ENCODE measurements at places on chromosomes 7 and 10. TPM values are rescaled to one million over a fixed set of nuclear protein-coding genes. Genes with fewer than 3 reads are reported as not detected.

DNA sequence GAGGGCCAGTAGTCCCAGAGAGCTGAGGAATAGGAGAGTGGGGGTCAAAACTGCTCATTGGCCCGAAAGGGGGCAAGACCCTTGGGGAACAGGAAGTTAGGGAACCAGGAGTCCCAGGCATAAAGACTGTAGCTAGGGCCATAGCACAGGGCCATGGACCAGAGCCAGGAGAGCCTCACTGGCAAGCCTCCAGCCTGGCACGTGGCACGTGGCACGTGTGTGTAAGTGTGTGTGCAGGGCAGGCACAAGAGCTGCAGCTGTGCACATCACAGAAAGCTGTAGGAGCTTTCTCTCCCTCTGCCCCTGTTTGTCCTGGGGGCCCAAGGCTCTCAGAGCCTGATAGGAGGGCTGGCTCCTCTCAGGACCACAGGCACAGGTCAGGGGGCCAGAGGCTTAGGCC, 47.8 kb upstream of the SLF2 start:
- peak; percentile 48 for DNase-seq

GRCh38 chr10:88731296-88731695, 25.2 kb downstream of the LIPK start:
- peak; percentile 56 for DNase-seq

DNA sequence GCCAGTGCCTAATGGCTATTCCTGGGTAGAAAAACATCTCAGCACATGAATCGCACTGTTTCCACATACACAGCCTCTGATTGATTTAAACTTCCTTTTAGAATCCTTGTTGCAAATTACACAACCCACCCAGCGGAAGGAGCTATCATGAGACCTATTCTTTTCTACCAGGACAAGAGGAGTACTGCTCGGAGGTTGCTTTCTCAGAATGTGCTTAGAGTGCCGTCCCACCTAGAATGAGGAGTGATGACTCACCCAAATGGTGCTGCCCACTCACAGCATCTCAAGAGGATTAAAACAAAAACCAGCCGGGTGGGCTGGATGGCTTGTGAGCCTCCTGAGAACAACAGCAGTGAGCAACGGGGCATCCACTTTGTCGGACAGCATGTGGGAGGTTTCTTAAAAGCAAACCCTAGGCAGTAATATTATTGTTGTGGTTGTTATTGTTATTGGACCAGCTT, 128.9 kb downstream of the DGKI start:
- DNase-seq, result no peak

IGF2BP3 gene
- total RNA-seq, result not detected

GRCh38 chr7:33578881-33579672, 326.3 kb upstream of the BMPER start:
- no peak for DNase-seq

STK17A gene
- 19.5 TPM for total RNA-seq

GRCh38 chr7:26370011-26370410, 78.3 kb downstream of the SNX10 start:
- DNase-seq, result no peak

CPA1 gene
- total RNA-seq, result not detected

- DNase-seq, result no peak
These were observed 217.7 kb downstream of the TMEM178B start for GRCh38 chr7:141291541-141291940.

GRCh38 chr10:22479419-22479818, 134.1 kb downstream of the SPAG6 start:
- DNase-seq, result no peak

- no peak for DNase-seq
These were observed 75.8 kb upstream of the TMEM72 start for GRCh38 chr10:44835300-44835699.

DNA sequence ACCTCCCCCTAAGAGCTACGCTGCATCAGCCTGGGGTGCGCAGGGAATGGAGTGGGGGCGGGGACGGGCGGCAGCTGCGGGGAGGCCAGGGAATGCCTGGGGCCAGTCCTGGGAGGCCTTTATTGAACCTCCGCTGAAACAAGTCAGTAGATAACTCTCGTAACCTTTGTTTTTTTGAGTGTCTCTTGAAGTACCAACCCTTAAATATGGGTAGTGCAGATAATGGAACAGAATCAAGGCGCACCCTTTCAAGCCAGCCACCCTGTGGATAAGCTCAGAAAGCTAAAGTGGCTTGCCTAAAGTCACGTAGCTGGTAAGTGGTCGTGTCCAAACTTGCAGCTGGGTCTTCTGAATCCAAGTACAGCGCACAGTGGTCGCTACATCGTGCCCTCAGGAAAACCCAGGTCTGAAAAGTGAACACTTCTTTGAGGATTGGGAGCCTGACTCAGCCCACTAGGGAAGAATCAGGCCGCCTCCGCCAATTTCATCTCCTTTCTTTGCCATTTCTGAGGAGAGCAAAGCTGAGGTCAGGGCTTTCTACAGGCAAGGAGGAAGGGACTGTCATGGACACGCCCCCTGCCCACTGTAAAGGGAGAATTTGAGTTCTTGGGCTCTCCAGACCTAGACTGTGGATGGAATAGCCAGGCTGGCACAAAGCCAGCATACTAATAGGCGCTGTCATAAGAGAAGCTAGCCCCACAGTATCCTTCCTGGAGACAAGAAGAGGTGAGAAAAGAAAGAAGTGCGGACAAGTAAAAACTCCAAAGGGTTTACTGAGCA, 3.2 kb upstream of the EGR2 start:
- DNase-seq, result no peak

DNA sequence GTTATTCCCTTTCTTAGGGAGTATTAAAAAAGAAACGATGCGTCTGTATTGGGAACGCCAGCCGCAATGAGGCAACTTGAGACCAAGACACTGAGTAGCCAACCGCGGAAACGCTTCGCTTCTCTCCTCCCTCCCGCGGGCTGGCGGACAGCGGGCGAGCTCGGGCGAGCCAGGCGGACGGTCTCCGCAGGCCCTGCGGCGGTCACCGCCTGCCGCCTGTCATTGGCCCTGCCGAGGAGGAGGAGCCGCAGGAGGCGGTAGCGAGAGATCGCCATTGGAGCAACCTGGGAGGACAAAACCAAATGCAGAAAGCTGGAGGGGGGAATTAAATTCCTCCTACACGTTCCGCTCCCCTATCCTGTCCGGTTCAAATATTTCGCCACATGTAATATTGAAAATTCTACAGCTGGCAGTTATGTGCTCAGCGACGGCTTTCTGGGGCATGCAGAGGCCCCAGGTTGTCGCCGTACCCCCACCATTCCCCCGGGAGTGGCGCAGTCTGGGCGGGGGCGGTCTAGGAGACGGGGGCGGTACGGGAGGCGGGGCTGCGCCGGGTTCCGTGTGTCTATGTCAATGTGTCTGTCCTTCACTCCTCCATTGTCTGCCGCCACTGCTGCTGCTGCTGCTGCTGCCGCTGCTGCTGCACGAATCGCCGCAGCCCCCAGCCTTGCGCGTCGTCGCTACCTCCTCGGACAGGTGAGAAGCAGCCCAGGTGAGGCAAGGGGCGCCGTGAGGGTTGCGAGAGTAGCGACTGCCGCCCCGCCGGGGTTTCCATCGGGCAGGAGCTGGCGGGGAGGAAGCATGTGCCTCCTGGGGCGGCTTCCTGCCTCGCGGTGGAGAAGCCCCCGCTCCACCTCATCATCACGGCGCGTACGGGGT, at the start of the genes ANKMY2 and BZW2:
ANKMY2 (minus strand) TSS at position 162 of the 879 bp plus-strand sequence. CDS start 181 bp downstream, outside the sequence.
BZW2 (plus strand) TSS at position 589 of the 879 bp plus-strand sequence. CDS start 19,263 bp downstream, outside the sequence.
- peak; percentile 97 for DNase-seq

DNA sequence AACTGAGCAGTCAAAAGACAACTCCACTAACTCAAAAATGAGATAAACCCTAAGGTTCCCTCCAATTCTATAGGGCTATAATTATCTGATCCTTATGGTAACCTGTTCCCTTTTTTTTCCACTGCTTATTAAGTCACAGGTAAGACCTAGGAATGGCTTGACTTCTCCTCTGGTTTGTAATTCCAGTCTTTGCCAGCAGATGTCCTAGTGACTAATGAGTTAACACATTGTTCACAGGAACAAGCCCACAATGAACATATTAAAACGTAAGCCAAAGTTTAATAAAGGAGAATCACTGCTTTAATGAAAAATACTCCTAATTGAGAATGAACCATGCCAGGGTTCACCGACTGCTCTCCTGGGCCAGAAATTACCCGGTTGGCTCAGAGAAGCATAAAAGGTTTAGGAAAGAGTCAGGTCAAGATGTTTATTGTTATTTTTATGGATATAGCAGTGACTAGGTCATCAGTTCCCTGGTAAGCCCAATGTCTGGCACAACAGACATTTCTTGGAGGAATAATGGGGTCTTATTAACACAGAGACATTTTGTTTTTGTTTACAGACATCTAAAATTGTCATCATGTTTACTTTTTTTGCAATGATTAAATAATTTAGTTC, 120.1 kb downstream of the ELAPOR2 start:
- DNase-seq, result peak; percentile 92

TIMM23B gene
- 11.8 TPM for total RNA-seq

GPC2 gene
- total RNA-seq, result 5.1 TPM

DNA sequence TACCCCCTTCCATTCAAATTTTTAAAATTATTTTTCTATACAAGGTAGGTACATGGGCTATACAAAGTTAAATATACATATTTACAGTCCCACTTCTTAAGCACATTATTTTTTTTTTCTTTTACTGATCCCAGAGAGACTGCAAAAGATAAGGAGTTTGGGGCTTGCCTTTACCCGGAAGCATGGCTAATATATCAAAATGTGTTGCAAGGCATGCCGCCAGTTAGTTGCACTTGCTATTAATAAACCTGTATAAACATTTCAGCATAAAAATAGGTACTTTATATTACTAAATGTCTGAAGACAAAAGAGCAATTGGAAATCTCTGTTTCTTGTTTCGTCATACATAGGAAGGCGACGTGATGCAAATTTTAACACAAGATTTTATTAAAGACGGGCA, 21.5 kb upstream of the PDLIM1 start:
- no peak for DNase-seq

ZNF365 gene
- total RNA-seq, result 0.29 TPM

SPDYE17 gene
- total RNA-seq, result not detected

DNA sequence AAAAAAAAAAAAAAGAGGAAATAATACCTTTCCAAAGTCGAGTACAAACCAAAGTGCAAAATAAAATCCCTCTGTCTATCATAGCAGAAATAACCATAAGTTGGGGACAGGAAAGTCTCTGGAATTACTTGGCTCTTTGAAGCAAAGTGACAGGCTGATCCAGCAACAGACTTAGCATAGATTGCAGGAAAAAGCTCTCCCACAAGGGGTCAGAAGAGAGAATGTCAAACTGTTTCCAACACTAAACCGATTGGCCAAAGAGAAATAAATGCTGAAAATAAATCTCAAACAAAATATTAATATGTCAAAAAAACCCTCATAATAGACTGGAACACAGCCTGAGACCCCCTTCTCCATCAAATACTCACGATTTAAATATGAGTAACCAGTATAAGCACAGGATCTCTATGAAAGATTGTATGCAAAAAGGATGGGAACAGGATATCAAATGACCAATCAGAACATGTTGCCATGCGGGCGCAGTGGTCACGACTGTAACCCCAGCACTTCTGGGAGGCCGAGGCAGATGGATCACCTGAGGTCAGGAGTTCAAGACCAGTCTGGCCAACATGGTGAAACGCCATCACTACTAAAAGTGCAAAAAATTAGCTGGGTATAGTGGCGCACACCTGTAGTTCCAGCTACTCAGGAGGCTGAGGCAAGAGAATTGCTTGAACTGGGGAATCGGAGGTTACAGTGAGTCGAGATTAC, 1000.7 kb upstream of the LRRN3 start:
- DNase-seq, result peak; percentile 44

GRCh38 chr10:129875993-129876726, 87.9 kb downstream of the EBF3 start:
- DNase-seq, result no peak

GRCh38 chr10:31004611-31005193, 27.0 kb downstream of the ZNF438 start:
- DNase-seq, result no peak

DNA sequence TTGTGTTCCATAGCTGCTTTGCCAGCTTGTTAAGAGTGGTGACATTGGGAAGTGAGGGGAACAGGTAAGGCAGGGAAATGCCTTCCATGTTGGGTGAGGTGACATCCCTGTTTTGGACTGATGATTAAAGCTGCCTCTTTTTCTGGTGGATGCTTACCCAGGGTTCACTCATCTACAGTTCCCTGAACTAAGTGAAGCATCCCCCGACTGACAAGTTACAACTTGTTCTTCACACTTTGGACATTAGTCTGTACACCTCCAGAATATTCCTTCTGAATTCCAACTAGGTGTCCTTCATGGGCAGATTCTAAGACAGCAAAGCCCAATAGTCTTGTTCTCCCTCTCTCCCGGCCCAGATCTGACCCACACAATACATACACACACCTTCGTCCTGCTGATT, 63.4 kb downstream of the HDAC9 start:
- DNase-seq, result no peak

DNA sequence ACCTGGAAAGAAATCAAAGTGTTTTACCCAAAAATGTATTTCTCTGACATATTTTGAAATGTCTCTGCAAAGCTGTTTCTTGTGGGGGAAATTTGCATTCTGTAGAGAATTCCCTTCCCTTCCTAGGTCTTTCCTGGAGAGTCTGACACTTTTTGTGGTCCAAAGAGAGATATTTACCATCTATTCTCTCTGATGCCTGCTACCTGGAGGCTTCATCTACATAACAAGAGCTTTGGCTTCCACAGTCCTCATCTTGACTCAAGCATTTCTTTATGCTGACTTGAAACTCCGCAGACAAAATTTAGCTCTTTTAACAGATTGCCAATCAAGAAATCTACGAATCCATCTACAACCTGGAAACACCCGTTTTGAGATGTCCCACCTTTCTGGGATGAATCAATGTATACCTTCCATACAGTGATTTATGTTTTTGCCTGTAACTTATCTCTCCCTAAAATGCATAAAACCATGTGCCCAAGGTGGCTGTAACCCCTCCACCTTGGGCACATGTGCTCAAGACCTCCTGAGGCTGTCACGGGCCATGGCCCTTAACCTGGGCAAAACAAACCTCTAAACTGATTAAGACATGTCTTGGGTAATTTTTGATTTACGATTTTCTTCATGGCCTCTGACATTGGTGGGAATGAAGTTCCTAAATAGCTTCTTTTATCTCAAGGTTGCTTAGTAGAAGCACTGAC, 334.7 kb downstream of the GALNT17 start:
- no peak for DNase-seq

GNAT3 gene
- total RNA-seq, result not detected

DNA sequence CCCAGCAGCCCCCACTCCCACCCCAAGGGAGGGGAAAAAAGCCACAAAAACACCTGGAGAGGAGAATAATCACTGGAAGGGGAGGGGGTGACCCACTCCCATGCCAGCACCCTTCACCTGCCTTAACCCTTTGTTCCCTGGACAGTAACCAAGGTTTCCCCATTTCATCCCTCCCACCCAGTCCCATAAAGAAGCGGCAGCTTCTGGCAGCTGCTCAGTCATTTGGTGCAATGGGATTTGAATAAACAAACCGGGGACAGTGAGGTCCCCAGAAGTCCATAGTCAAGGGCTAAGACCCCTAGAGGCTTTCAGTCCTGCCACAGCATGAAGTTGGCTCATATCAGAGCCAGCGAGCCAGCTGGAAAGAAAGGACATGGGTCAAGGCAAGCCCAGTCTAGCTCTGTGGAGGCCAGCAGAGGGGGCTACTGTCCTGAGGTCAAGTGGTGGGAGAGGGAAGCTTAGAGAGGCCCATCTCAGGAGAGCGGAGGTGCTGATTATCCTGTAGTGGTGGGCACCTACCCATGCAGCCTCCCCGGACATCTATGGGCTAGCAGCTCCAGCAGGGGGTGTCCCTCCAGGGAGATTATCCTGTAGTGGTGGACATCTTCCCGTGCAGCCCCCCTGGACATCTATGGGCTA, 58.9 kb upstream of the LBX1 start:
- DNase-seq, result no peak

GRCh38 chr10:98339799-98340198, 71.8 kb upstream of the LOXL4 start:
- DNase-seq, result no peak

- DNase-seq, result no peak
These were observed 2.6 kb downstream of the HYCC1 start for GRCh38 chr7:23011222-23011924.
